ENCODE measurements at places on chromosomes 13 and 19.

DNA sequence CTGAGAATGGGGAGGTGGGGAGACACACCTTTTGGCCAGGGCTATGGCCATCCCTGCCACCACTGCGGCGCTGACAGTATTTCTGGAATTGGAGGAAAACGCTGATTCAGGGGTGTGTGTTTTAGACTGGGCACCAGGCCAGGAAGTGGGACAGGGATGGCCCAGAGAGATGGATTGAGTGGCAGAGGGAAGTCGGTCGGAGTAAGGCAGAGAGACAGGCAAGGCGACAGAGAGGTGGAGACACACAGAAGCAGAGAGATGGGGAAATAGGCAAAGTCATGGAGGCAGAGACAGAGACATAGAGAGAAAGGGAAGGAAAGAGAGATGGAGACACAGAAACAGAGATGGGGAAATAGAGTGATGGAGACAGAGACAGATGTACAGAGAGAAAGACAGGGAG, 4.1 kb upstream of the C19orf81 start:
- no peak for DNase-seq

GRCh38 chr13:41765020-41765419, 195.9 kb downstream of the VWA8 start:
- no peak for DNase-seq

- no peak for DNase-seq
Observed at GRCh38 chr13:42063105-42063504, 14.7 kb downstream of the DGKH start.

- no peak for DNase-seq
Observed at GRCh38 chr13:38399535-38399934, 49.9 kb downstream of the UFM1 start.

DNA sequence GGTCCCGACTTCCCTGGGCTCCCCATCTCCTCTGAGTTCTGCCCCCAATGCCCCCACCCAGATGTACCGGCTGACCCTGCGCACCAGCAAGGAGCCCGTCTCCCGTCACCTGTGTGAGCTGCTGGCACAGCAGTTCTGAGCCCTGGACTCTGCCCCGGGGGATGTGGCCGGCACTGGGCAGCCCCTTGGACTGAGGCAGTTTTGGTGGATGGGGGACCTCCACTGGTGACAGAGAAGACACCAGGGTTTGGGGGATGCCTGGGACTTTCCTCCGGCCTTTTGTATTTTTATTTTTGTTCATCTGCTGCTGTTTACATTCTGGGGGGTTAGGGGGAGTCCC, 6.5 kb downstream of the FUZ start:
- no peak for DNase-seq

DNA sequence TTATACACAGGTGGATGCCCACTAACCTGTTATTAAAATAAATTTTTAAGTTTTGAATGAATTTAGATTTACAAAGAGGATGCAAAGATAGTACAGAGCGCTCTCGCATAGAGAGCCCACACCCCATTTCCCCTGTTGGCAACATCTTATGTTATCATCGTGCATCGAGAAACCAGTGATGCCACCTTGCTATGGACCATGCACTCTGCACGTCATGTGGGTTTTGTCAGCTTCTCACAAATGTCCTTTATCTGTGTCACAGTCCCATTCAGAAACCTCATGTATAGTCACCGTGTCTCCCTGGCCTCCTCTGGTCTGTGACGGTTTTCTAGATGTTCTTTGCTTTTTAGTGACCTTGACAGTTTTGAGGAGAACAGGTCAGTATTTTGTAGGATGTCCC, 60.0 kb downstream of the ING1 start:
- no peak for DNase-seq

DNA sequence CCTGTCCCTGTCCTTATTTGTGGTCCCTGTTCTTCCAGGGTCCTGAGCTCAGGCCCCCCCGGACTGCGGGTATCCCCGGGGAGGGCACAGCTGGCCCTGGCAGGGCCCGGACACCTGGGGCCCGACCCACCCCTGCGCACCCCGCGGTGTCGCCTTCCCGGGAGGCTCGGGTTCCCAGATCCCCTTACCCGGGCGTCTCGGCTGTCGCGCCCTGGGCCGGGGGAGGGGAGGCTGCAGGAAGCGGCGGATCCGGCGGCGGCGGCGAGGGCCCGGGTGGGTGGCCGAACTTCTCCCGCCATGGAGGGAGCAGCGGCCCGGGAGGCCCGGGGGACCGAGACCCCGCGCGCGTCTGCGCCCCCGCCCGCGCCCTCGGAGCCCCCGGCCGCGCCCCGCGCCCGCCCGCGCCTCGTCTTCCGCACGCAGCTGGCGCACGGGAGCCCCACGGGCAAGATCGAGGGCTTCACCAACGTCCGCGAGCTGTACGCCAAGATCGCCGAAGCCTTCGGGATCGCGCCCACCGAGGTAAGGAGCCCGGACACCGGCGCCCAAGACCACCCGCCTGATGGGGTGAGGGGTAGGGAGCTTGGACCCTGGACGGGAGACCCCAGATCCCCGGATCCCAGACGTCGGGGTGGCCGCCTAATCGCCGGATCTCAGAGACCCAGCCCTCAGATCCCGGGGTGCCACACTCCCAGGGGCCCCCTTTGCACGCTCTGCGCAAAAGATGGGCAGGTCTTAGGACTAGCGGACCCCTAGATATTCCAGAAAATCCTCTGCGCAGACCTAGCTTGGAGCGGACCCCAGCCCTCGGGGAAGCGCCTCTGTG, at the start of gene GIPC3:
TSS of gene GIPC3 (plus strand) at position 178 of the 826 bp plus-strand sequence. CDS start at position 298, 120 bp downstream.
- no peak for DNase-seq

DNA sequence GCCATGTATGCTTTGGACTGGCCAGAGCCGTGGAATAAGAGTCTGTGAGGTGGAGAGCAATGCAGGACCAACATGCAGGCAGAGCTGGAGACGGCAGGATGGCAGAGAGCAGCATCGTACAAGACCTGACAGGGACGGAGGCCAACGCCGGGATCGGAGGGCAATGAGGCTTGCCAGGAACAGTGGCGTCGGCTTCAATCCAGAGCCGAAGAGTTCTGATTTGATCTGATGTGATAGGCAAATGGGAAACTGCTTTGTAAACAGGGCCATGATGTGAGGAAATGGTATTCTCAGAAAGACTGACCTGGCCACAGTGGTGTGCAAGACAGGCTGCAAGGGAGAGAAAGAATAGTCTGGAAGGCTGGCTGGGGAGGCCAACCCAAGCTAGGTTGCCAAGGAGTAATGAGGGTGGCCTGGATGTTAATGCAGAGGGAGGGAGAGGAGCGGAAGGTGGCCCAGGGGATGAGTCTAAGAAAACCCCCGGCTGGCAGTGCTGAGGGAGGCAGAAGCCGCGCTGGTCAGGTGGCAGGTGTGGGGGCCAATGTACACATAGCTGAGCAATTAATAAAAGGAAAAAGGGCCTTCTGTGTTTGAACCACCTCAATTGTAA, 26.7 kb downstream of the RCBTB2 start:
- no peak for DNase-seq

- DNase-seq: no peak
Observed at GRCh38 chr19:56258272-56258671, 14.3 kb upstream of the EDDM13 start.

DNA sequence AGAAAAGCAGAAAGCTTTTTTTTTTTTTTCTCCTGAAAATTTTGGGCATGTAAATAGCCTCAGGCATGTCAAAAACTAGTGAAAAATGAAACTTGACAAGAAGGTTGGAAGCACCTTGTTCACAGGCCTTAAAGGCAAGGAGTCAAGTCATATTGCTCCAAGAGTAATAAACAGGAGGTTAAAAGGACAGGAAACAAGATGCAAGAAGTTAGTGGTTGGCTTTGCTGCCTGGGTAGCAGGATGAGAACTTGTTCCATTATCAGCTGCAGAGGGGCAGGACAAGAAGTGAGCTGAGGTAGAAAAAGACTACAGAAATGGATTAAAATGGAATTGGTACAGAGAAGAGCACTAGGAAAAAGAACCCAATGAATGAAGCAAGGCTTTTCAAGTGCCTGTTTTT, 242.6 kb downstream of the DCT start:
- no peak for DNase-seq

- DNase-seq: no peak
Observed at GRCh38 chr13:113882267-113882630, 18.4 kb upstream of the GAS6 start.

DNA sequence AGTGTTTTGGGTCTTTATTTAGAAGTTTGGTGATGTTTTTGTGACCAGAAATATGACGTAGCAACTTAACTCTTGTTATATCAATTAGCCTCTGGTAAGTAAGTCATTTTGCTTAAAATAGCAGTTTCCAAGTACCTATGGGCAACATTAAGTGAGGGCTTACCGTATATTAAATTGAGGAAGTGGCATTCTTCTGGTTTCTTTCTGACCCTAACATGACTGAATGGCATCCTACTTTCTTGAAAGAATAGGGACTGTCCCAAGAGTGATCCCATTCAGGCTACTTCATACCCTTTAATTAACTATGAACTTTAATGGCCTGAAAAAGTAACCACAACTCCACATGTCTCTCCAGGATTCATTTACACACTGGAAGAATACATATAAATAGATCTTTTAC, 106.6 kb downstream of the MZT1 start:
- no peak for DNase-seq

DNA sequence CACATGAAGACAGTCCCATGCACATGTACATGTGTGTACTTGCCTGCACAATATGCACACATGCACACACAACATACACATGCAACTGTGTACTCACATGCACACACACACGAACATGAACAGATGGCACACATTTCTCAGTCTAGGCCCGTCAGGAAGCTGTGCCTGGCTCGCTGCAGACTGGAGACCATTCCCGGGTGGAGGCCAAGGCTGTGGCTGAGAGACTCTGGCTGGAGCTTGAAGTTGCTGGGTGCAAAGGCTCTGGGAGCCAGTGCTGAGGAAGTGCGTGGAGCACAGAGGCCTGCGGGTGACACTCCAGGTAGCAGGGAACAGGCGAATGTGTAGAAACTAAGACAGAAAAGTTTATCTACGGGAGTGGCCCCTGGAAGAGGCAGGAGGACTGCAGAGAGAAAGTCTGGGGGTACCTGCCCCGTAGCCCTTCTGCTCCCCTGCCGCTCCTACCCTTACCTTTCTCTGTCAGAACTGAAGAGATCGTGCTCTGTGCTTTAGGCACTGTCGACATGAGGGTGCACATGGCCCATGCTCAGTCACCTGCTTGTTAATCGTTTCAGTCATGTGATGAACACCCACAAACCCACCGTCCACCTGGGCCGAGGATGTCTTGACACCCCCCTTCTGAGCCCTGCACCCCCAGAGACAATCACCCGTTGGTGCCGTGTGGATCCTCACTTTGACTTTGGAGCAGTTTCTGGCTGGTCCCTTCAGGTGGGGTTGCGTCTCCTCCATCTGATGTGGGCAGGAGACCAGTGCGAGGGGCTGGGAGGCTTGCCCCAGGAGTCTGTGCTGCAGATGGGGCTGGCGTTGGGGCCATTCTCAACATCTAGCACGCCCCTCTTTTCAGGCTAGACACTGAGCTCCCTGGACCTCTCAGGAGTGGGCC, 69.4 kb downstream of the TEX29 start:
- DNase-seq: no peak

- no peak for DNase-seq
Observed at GRCh38 chr19:50311723-50312635, 17.2 kb downstream of the KCNC3 start.

DNA sequence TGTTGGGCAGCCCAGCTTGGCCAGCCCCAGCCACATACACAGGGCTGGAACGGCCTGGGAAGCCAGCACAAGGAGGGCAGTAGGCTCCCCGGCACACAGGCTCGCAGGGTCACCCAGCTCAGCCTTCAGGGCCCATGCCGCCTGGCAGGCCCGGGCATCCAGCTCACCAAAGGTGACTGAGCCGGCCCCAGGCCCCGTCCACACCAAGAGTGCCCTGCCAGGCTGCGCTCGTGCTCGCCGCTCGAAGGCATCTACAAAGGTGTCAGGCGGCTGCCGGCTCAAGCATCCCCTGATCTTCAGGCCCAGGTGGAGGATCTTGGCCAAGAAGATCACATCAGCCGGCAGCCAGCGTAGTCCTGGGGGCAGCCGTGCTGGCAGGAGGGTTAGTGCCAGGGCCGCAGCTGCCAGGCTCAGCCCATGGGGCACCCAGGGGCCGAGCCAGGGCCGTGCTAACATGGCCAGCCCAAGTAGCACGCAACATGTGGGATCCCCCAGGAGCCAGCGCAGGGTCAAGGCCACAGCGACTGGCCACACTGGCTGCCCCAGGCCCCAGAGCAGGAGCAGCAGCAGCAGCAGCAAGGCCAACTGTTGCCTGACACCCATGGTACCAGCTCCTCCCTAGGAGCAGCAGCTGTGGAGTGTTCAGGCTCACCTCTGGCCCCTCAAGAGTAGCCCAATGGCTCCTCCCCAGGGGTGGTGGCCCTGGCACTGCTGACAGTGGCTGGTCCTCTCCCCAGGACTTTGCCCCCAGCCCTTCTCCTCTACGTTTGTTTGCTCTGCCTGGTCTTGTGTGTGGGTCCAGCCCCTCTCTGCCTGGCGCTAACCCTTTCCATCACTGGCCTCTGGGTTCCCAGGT, at the start of gene SLC27A5:
TSS of gene SLC27A5 (minus strand) at position 640 of the 856 bp plus-strand sequence. CDS start at position 603, 37 bp downstream.
- DNase-seq: no peak

GRCh38 chr19:33382006-33382405, 8.5 kb downstream of the CEBPG start:
- DNase-seq: no peak

GRCh38 chr13:75803164-75803611, 167.1 kb downstream of the LMO7 start:
- no peak for DNase-seq

- DNase-seq: no peak
Observed at GRCh38 chr19:15021286-15022007, 27.8 kb upstream of the CASP14 start.

- no peak for DNase-seq
Observed at GRCh38 chr13:102322211-102322610, 79.6 kb downstream of the FGF14 start.

DNA sequence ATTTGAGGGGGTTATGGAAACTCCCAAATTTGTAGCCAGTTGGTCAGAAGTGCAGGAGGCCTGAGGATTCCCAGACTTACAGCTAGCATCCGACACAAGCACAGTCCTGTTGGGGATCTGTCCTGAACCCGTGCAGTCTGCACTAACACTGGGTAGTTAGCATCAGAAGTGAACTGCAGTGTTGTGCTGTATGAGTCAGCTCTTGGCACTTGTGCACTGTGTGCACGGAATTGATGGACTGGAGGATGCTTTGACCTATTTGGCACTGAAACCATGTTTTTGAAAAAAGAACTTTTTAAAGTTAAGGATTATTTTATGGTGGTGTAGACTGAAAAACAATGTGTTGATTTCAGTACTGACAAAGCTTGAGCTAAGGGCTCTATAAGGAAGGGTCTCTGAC, 279.0 kb downstream of the NHLRC3 start:
- peak; percentile 63 for DNase-seq

DNA sequence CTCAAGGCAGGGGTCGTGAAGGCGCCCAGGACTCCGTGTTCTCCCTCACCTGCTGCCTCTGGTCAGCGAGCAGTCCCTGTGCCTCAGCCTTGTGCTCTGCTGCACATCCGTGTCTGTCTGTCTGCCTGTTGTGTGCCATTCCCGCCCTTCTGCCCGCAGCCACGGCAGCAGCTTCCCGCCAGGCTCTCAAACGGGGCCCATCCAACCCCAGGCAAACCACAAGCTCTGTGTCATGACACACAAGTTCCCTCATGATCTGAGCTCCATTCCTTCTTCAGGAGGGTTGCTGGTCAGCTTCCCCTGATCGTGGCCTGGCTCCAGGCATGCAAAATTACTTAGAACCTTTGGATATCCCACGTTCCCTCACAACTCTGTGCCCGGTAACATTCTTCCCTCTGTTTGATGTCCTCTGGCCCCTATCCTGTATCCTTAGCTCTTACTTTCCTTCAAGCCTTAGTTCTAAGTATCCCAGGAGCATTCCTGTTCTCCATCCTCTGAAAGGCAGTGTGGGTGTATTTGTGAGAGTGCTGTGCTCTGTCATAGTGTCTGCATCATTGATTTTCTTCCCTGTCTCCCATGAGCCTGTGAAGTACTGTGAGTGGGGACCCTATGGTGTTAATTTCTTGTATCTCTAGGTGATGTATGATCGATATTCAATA, 3.2 kb downstream of the GPR183 start:
- DNase-seq: no peak

- DNase-seq: peak; percentile 86
Observed at GRCh38 chr13:99916366-99917103, 55.0 kb downstream of the ZIC5 start.
